ENCODE measurements at places on chromosomes 5 and 9.

GRCh38 chr9:113828221-113828620 lies 47.9 kb upstream of the ZNF618 start:
- DNase-seq, result no peak

DNA sequence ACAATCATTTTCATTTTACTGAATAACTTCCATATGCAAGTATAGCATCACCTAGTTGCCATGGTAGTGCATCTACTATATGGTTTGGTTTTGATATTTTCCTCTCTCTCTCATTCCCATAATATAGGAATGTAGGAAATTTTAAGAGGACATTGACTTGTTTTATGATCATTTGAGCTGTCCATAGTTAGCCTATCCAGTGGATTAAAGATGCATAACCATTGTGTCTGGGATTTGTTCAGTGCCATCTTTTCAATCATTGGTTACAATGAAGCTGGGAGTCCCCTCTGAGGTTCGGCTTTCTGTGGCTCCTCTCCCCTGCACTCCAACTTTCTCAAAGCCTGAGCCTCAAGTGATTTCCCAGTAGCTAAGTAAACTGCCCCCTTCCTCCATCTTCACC lies 458.5 kb downstream of the RAB3C start:
- no peak for DNase-seq

DNA sequence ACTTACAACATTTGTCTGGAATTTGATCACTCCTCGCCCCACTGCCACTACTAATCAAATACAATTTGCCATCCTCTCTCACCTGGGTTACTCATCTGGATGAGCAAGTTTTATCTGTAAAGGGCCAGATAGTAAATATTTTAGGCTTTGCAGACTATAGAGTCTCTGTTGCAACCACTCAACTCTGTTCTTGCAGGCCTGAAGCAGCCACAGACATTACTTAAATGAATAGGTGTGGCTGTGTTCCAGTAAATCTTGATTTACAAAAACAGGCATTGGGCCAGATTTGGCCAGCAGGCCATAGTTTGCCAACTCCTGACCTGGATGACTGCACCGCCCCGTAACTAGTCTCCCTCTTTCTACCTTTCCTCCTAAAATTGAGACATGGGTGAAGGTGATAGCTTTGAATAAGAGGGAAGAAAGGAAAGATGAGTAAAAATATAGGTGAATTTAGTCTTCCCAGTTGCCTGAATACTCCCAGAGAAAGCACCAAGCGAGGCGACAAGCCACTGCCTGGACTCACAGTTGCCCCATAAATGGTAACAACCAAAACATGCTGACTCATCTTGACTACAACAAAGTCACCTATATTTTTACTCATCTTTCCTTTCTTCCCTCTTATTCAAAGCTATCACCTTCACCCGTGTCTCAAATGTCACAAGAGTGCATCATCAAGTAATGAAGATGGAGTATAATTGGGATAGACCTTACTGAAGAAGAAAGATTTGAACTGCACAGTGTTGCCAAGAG lies 32.5 kb upstream of the SCAMP1 start:
- no peak for DNase-seq

DNA sequence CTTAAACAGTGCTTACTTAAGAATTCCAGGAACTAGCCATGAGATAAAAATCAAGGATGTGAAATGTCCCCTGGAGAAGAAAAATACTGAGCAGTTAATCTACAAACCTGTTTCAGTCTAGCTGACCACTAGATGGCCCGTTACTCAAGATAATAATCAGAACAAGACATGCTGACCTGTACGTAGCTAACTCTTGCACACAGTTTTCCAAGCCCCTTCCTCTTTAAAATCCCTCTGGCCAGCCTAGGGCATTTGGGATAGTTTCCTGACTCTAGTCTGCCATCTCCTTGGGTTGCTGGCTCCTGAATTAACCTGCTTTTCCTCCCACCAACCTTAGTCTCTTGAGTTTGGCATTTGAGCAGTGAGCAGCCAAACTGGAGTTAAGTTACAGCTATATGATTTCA lies 59.2 kb upstream of the TRAF1 start:
- no peak for DNase-seq

DNA sequence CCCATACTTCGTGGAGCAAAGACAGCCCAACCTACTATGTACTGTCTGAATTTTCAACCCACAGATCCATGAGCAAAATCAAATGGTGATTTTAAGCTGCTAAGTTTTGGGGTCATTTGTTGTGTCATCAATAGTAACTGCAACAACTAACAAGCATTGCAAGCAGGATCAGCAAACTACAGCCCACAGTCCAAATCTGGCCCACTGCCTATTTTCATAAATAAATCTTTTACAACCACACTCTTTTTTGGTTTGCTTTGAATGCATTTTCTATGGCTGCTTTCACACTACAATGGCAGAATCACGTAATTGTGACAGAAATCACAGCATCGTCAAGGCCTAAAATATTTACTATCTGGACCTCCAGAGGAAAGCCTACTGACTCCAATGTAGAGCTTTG lies 237.2 kb upstream of the TRIM32 start:
- no peak for DNase-seq

DNA sequence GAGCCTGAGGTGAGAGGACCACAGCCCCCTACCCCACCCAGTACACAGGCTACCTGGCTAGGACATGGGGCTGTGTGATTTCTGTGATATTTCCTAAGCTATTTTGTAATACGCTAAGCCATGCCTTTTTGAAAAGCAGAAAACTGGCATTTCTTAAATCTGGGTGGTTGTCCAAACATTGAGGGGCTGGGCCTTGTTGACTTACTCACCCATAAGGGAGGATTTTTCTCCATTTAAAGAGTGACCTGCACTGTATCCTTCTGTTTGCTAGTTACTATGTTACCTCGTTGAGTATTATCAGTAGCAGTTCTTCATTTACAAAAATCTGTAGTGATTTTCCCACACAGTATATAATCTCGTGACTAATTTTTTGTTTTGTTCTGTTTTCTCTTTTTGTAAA lies 117.5 kb upstream of the OTULINL start:
- no peak for DNase-seq

DNA sequence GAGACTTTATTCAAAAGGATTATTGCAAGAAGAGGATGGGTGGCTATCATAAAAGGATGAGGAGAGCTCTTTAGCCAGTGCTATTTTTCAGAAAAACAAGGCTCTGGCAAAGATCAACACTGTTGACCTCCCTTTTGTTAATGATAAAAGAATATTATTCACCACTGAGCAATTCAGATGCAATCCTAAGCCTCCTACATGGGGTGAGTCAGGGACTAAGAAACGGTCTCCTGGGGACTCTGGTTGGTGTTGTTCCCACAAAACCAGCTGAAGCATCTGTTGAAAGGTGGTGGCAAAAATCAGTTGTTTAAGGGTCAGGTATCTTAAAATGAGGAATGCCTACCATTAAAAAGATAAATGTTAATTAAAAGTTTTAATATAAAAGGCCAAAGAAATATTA lies 7.7 kb upstream of the GCNT1 start:
- DNase-seq, result no peak

DNA sequence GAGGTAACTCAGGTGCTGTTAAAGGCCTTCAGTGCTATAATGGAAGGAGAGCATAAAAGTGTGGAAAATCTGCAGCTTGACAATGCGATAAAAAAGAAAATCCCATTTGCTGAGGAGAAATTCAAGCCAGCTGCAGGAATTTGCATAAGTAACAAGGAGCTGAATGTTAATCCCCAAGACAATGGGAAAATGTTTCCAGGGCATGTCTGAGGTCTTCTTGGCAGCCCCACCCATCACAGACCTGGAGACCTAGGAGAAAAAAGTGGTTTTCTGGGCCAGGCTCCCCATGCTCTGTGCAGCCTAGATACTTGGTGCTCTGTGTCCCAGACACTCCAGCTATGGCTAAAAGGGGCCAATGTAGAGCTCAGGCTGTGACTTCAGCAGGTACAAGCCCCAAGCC lies 1159.6 kb downstream of the CDH18 start:
- no peak for DNase-seq

DNA sequence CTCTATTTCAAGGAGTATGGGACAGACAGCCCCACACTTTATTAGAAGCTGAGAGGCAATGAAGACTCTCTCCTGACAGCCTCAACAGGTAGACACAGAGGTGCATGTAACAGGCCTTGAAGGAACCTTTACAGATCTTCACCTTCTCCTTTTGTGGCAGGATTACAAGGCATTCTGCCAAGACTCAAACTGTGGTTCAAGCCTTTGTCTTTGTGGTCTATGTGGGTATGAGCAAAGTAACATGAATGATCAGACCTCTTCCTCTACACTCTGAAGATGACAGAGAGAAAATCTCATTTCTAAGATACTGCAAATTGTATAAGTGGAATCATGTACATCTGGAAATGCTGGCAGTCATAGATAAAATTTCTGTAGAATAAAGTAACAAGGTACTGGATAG lies 346.9 kb downstream of the CDH9 start:
- no peak for DNase-seq

DNA sequence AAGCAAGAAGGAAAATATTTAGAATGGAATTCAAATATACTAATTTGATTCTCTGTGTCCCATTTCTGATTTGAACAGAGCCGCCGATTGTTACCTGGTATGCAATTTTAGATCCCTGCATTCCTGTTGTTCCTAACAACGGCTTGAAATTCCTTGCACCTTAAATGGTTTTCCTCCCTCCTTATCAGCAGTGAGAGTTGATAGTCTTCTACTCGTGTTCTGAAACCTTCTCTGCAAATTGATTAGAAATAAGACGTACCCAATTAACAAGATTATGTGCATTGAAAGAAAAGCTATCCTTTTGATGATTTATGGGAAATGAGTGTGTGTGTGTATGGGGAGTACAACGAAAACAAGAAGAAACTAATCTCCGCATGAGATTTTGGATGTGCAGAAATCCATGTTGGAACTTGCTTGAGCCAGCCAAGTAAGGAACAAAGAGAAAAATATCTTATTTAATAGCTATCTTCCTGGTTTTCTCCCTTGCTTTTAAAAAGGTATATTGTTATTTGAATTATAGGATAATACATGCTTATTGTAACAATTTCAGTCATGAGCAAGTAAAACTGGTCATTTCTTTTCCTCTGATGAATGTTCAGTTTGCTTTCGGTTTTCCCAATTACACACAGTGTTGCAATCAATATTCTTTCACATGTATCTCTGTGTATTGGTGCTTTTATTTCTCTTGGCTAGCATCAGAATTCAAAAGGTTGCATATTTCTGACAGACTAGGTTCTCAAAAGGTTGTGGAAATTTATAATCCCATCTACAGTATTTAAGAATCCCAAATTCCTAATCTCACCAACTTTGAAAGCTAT lies 211.1 kb upstream of the ACTBL2 start:
- DNase-seq, result no peak

DNA sequence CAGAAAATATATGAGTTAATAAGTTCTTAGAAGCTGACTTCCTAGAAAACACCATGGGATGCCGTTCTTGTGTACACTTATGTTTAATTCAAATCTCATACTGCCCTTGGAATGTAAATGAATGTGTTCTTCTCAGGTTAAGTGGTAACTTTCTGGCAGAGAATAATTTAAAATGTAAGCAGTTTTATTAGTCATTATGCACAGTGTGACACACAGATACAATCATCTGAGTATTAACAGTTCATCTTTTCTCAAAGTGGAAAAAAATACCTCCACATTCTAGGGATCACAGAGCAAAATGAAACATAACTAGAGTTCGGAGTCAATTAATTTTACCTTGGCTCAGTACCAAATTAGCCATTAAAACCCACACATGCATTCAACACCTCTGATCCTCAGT lies 508.1 kb downstream of the CDH9 start:
- DNase-seq, result no peak
